ENCODE measurements at places on chromosomes 2 and 18. TPM values are rescaled to one million over a fixed set of nuclear protein-coding genes. Genes with fewer than 3 reads are reported as not detected.

Gene VWC2L
- total RNA-seq, result not detected

Gene LINC00305
- not detected for total RNA-seq

Gene FSHR
- total RNA-seq, result not detected

Gene CNPPD1
- total RNA-seq, result 82.8 TPM

Gene CCDC148
- not detected for total RNA-seq

Gene ACTR3
- 691 TPM for total RNA-seq

Gene IL18RAP
- total RNA-seq, result 43.4 TPM

Gene ATP8B1
- total RNA-seq, result not detected

Gene COPS9
- total RNA-seq, result 111 TPM

Gene ASB18
- total RNA-seq, result not detected

Gene ASPRV1
- 1.1 TPM for total RNA-seq

Gene ATG9A
- total RNA-seq, result 63.0 TPM

Gene ANKRD39
- total RNA-seq, result 39.2 TPM

Gene CPLX4
- total RNA-seq, result not detected

Gene MTIF2
- 22.0 TPM for total RNA-seq

Gene MDH1B
- not detected for total RNA-seq

Gene ELOA2
- total RNA-seq, result not detected

Gene TUBB8B
- not detected for total RNA-seq

Gene ZNF396
- 0.54 TPM for total RNA-seq

Gene EML4
- 108 TPM for total RNA-seq

Gene LIMS3
- 0.59 TPM for total RNA-seq

Gene TRIM43
- not detected for total RNA-seq

Gene KCNS3
- not detected for total RNA-seq

Gene DCDC2C
- total RNA-seq, result not detected

Gene GREB1L
- not detected for total RNA-seq

Gene PTPRN
- not detected for total RNA-seq

Gene CARF
- 7.1 TPM for total RNA-seq

Gene CMPK2
- 57.7 TPM for total RNA-seq

Gene HOXD13
- total RNA-seq, result not detected
